Kidney tubule cell (primary cell): ENCODE measurements at places on chromosomes 5 and 9.

- DNase-seq, result no peak
Measured at GRCh38 chr9:15248621-15249020, 58.4 kb downstream of the TTC39B start.

GRCh38 chr5:9302218-9302617 lies 243.7 kb downstream of the SEMA5A start:
- DNase-seq, result no peak

- DNase-seq, result no peak
Measured at GRCh38 chr9:78397045-78397444, 100.1 kb downstream of the PSAT1 start.

DNA sequence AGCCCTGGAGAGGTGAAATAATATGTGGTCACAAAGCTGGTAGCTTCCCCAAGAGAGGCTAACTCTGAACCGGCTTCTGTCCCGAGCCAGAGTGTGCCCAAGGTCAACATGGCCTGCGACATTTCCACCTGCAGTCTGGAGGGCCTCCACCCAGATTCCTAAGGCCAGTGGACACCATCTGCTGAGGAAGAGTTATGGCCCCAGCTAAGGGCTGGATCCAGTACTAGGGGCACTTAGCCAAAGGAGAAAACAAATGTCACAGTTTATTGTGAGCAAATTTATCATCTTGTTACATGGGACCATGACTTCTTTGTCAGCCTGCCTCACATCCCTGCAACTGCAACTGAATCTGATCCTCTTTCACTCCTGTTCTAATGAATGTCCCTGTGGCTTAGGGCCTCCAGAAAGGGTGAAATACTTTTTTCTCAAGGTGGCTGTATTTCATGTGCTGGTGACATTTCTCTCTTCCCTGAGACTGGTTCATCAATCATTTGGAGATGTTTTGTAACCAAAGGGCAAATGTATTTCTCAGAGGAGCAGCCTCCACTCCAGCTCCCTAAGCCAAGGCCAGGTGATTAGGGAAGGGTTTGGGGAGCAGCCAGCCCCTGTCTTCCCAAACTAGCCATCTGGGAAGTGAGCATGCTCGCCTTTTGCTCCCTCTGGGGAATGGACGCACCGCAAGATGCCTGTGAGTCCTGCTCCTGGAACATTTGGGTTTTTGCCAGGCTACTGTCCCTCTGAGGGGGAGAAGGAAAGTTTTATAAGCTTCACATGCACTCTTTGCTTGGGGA lies 148.3 kb downstream of the CMYA5 start:
- DNase-seq, result no peak

DNA sequence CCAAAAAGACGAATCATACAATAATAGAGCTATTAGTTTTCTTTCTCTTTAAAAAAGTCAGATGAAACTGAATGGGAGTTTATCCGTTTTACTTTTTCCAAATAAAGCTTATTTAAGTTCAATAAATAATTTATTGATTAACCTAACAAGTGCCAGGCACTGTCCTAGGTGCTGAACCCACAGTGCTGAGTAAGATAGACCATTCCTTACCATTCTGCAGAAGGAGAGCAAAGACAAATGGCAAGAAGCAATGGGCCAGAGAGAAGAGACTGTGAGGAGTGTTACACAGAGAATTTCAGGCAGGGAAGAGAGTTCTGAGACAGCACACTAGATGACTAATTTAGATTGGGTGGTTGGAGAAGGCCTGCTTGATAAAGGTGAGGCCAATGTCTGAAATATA lies 127.2 kb downstream of the AUH start:
- DNase-seq, result no peak

DNA sequence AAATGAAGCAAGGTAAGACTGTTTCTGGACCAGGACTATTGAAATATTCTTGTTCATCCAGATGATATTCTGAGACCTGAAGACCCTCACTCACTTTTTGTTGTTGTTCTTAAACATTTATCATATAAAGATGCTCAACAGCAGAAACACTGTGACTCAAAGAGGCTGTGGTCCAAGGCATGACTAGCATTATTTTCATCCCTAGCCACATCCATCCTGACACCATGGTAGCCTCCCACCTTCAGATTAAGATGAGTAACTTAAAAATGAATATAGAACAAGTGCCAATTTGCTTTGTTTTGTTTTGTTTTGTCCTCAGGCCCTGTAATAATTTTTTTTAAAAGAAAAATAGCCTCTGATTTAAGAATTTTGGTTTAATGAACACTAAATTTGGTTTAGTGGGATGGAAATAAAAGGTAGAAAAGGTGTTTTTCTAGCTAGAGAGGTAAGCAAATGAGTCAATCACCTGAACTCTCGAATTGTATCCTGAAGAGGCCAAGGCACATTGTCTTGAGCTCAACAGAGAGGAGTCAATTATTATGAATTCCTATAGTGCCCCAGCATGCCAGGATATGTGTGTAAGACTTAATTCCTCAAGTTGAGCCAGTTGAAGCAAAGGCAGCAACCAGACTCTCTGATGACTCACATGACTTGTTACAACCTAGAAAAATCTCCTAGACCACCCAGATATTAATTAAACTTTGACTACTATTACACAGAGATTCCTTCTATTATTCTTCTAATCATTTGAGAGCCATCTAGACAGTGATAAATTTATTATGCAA lies 380.1 kb upstream of the TUSC1 start:
- DNase-seq, result peak; percentile 72

GRCh38 chr5:103667068-103667467 lies 104.5 kb upstream of the NUDT12 start:
- DNase-seq, result peak; percentile 52

- DNase-seq, result no peak
Measured at GRCh38 chr5:150700246-150700593, 642 bp downstream of the RBM22 start.

GRCh38 chr9:129487658-129488483 lies 133.0 kb downstream of the C9orf50 start:
- DNase-seq, result peak; percentile 68

GRCh38 chr5:134139891-134140469 lies 25.5 kb downstream of the TCF7 start:
- no peak for DNase-seq

- DNase-seq, result no peak
Measured at GRCh38 chr9:112535301-112535700, 48.7 kb downstream of the KIAA1958 start.

DNA sequence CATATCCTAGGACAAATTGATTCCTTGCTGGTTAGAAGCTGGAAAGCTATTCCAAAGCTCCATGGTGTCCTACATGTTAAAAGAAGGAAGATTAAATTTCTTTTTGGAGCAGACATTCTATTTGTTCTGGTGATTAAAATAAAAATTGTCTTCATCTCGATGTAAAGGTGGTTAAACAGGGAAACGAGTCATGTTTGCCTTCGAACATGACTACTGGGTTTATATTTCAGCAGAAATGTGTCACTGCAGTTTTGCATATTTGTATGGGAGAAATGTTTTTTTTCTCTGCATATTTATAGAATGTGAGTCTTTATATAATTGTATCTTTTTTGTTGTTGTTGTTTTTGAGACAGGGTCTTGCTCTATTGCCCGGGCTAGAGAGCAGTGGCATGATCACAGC lies 36.4 kb downstream of the ADAMTS12 start:
- peak; percentile 38 for DNase-seq

DNA sequence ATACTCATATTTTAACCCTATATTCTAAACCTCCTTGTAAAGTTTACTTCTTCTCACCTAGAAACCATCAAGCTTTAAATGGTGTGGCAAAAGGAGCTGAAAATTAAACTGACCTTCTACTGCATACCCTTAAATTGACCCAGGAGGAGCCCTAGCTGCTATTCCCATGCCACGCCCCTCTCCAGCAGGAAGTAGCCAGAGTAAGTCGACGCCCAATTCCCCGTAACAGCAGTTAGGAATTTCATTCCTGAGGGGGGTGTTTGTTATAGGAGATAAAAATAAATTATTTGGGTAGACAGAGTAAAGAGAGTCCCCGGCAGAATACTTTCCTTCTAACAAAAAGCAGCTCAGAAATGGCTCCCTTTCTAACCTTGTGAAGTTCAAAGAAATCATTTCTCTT lies 111.8 kb upstream of the FAM174A start:
- DNase-seq, result no peak

- DNase-seq, result peak; percentile 93
Measured at GRCh38 chr5:151202381-151203139, 21.3 kb downstream of the CCDC69 start.

- DNase-seq, result no peak
Measured at GRCh38 chr9:18073002-18073401, 401.0 kb upstream of the ADAMTSL1 start.

- no peak for DNase-seq
Measured at GRCh38 chr9:89815061-89815902, 210.5 kb downstream of the GADD45G start.

DNA sequence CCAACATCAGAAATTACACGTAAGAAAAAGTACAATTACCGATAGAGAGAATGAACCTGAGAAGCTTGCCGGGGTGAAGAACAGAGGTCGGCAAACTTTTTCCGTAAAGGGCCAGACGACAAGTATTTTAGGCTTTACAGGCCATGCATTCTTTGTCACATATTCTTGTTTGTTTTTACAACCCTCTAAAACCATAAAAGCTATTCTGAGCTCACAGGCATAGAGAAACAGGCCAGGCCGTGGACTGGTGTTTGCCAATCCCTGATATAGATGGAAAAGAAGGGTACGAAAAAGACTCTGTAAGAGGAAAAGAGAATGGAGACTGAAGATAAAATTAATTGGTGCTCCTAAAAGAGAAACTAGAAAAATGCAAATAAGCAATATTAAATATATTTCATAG lies 15.4 kb downstream of the SFXN1 start:
- no peak for DNase-seq

GRCh38 chr9:90724880-90725279 lies 76.7 kb upstream of the SYK start:
- no peak for DNase-seq
